Activated T-helper 1 cell treated with anti-CD3 and anti-CD28 coated beads, Interleukin-2, amount 50 U/mL, for 16 hours (primary cell): ENCODE measurements at places on chromosomes 3 and 15.

- no peak for DNase-seq
Observed at GRCh38 chr3:37999836-38000235, 9.2 kb downstream of the VILL start.

- DNase-seq = no peak
Observed at GRCh38 chr15:82158811-82159210, 103.7 kb downstream of the EFL1 start.

DNA sequence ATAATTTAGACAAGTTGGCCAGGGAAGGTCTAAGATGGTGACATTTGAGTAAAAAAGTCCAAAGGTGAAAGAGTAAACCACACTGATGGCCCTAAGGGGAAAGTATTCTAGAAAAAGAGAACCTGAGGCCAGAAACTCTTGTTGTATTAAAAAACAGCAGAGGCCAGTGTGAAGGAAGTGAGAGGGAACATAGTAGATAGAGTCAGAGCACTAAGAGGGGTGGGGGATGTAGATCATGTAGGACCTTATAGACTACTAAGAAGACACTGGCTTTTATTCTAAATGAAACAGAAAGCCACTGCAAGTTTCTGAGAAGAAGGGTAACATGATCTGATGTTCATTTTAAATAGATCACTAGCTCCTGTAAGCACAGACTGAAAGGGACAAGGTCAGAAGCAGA is 14.5 kb downstream of the POLQ start:
- DNase-seq = no peak

GRCh38 chr3:37985637-37986320 is 4.8 kb upstream of the VILL start:
- DNase-seq = no peak

DNA sequence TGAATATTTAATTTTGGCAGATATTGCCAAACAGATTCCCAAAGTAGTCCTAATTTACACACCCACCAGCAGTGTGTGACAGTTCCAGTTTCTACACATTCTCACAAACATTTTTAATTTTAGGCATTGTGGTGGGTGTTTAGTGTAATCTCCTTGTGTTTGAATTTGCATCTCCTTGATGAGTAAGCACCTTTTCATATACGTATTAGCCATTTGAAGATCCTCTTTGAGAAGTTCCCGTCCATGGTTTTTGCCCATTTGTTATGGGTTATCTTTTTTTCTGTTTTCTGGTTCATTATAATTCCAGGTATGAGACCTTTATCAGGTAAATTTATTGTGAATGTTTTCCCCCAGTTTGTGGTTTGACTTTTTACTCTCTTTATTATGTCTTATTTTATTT is 2.3 kb upstream of the TM4SF19 start:
- no peak for DNase-seq

DNA sequence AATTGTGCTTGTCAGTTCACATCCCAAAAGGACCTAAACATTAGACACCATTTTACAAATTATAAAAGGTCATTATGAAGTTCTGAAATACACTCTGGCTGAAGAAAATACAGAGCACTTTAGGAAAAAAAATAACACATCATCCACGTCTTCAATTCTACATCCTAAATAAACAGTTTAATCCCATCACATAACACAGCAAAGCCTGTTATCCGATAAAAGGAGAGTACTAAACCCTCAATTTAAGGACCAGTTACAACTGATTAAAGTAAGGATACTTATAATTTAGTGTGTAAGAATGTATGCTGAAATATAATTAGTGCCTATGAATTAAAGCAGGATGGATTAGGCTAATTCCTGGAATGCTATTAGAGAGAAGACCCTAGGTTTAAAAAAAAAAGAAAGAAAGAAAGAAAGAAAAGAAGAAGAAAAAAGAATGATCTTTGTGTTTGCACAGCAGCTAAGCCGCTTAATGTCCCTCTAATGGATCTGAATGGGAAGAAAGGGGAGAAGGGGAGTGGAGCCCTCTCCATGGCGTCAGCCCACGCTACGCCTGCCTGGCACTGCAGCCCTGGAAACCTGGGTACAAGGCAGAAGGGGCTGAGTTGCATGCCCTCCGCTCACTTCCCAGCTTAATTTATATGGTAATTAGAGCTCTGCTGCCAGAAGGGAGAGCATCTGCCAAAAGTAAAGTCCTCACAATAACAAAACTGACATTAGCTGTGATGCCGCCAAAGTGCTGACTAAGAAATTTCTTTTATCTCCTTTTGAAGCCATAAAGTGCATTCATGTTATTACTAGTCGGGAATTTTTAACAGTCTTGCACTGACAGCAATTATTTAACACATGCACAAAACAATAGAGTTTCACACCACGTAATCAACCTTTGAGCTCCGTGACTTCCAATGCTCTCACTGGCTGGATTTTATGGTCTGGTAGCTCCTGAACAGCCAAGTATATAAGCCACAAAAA is 90.0 kb downstream of the FSIP1 start:
- DNase-seq = no peak
